ENCODE measurements at places on chromosomes 12 and 14.

GRCh38 chr12:94909663-94910062, 93.8 kb downstream of the NDUFA12 start:
- DNase-seq, result no peak

- no peak for DNase-seq
Measured at GRCh38 chr14:32018391-32019092, 58.6 kb upstream of the ARHGAP5 start.

DNA sequence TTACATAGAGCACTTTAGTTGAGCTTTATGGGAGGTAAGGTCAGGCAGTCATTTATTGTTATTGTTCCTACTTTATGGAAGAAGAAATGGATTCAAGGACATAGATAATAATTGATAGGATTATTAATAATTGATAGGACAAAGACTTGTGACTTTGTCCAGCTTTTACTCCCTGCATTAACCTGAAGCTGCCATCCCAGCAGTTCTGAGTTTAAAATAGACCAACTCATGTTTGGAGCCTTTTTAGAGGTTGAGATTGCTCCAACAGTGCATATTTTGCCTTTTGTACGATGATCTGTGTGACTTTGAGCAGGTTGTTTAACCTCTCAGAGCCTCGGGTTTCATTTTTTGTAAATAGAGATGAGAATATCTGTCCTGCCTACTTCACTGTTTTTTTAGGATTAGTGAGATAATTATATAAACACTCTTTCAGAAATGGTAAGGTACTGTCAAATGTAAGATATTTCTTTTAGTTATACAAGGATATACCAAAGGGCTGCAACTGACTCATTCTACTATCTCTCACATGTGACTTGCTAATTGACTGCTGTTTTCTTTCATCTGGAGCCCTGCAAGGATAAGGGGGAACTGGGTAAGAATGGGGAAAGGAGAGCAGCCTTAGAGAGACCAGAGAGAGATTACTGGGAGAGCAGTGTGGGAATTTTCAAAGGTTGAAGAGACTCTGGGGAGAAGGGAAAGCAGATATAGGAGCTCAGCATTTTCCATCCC, 15.3 kb downstream of the WDR20 start:
- no peak for DNase-seq

- no peak for DNase-seq
Measured at GRCh38 chr12:56037161-56037560, 4.6 kb upstream of the RPS26 start.

GRCh38 chr14:99829450-99829849, 36.2 kb downstream of the EML1 start:
- DNase-seq, result no peak

Data from stimulated activated CD4-positive, alpha-beta T cell treated with anti-CD3 and anti-CD28 coated beads, Interleukin-4, amount 100 ng/mL, for 48 hours (primary cell).